ENCODE measurements at places on chromosomes 5 and 9. TPM values are rescaled to one million over a fixed set of nuclear protein-coding genes. Genes with fewer than 3 reads are reported as not detected.

DNA sequence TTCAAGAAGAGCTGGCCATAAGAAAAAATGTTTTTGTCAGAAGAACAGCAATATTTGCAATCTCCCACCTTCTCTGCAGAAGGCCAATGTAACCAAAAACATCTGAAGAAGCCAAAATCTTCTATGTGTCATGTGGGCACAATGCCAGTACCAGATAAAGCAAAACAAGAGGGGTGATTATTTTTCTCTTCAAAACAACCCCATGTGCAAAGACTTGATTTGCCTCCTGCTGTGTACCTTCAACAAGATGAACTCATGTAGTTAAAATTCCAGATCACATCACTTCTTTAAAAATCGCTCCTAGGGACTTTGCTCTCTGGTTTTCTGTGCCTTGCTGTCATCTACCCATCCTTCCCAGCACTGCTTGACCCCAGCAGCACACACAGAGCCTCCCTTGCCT, 134.0 kb upstream of the MAP3K1 start:
- DNase-seq = no peak

The GABRA6 gene
- not detected for total RNA-seq

- DNase-seq = peak; percentile 33
These were observed 23.7 kb upstream of the TNC start for GRCh38 chr9:115141612-115142011.

The LEAP2 gene
- 0.13 TPM for total RNA-seq

The CDH9 gene
- not detected for total RNA-seq

DNA sequence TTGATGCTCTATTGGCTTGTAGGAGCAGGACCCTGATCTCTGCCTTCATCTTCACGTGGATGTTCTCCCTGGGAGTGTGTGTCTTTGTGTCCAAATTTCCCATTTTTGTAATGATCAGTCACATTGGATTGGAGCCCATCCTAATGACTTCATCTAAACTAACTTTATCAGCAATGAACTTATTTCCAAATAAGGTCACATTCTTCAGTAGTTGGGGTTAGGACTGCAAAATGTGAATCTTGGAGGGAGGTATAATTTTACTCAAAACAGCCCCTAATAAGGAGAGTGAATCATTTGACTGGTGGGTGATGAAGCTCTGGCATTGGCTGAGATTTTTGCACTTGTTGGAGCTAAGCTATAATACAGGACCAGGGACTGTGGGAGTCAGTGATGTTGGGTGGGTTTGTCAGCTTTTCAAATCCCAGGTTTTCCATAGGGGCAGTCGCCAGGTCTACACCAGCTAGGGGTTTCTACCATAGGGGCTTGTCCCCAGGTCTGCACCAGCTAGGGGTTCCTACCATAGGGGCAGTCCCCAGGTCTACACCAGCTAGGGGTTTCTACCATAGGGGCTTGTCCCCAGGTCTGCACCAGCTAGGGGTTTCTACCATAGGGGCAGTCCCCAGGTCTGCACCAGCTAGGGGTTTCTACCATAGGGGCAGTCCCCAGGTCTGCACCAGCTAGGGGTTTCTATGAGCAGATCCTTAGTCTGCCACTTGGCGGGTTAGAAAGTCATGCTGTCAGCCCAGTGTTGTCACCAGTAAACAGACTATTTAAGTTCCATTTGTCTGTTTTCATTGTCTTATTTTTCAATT, 382.6 kb upstream of the DAP start:
- DNase-seq = no peak

GRCh38 chr5:34621277-34622097, 34.6 kb upstream of the RAI14 start:
- DNase-seq = no peak

The OBP2B gene
- total RNA-seq = not detected

GRCh38 chr5:31269259-31269658, 75.8 kb downstream of the CDH6 start:
- no peak for DNase-seq

DNA sequence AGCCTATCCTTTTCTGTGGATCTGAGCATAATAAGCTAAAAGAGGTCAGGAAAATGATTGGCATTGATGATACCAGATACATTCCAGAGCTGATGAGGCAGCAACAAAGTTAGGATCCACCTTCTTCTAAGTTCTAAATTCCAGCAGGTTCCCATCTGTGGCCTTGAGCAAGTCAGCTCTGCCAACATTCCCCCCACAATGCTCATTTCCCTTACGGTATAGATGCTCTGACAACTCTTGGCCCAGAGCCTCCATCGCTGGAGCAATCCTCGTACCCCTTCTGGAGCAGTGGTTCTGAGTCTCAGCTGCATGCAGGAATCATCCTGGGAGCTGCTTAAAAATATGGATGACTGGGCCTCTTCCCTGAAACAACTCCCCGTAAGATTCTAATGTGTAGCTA, 78.1 kb downstream of the MED27 start:
- no peak for DNase-seq

The PCDHGB2 gene
- 0.26 TPM for total RNA-seq

DNA sequence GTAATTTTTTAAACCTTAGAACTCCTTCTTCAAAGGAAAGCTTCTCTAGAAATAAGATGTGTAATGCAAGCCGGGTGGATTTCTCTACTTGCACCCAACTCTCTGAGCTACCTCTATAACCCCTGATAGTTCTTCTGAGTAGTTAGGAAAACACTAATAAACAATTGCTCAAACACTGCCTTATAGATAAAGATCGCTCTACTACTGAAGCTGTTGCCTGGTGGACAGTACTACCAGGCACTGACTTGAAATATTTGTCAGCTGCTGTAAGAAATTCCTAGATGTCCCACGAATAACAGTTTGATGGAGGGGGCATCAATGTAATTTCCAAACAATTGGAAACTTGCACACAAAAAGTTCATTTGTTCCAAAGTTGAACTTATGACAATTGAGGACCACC, 42.0 kb downstream of the NR3C1 start:
- DNase-seq = no peak

GRCh38 chr5:174608631-174609097, 115.7 kb upstream of the MSX2 start:
- DNase-seq = no peak

DNA sequence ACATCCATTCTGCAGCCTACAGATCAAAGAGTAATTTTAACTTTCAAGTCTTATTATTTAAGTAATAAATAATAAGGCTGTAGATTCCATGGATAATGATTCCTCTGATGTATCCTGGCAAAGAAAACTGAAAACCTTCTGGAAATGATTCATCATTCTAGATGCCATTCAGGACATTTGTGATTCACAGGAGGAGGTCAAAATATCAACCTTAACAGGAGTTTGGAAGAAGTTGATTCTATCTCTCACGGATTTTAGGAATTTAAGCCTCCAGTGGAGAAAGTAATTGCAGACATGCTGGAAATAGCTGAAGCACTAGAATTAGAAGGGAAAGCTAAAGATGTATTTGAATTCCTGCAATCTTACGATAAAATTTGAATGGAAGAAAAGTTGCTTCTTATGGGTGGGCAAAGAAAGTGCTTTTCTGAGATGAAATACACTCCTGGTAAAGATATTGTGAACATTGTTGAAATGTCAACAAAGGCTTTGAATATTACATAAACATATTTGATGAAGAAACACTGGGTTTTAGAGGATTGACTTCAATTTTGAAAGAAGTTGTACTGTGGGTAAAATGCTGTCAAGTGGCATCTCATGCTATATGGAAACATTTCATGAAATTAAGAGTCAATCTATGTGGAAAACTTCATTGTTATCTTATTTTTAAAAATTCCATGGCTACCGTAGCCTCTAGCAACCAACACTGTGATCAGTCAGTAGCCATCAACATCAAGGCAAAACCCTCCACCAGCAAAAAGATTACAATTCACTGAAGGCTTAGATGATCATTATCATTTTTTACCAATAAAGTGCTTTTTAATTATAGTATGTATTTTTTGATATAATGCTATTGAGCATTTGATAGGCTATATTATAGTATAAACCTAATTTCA, 1141.0 kb downstream of the CDH12 start:
- DNase-seq = peak; percentile 34

GRCh38 chr9:86128235-86128822, 29.0 kb upstream of the GOLM1 start:
- no peak for DNase-seq

DNA sequence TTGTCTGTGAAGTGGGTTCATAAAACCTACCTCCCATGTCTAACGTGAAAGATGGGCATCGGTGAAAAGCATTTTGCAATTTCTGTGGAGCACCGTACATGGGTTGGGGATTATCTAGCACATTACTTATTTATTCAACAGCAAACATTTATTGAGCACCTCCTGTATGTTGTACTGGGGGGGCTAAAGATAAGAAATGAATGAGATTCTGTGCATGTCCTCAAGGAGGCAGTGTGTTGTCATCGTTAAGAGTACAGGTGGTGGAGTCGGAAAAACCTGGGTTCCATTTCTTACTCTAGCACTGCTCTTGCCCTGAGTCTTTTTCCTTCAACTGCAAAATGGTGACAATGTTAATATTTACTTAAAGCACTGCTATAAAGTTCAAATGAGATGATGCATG, 30.4 kb upstream of the DENND1A start:
- DNase-seq = no peak

DNA sequence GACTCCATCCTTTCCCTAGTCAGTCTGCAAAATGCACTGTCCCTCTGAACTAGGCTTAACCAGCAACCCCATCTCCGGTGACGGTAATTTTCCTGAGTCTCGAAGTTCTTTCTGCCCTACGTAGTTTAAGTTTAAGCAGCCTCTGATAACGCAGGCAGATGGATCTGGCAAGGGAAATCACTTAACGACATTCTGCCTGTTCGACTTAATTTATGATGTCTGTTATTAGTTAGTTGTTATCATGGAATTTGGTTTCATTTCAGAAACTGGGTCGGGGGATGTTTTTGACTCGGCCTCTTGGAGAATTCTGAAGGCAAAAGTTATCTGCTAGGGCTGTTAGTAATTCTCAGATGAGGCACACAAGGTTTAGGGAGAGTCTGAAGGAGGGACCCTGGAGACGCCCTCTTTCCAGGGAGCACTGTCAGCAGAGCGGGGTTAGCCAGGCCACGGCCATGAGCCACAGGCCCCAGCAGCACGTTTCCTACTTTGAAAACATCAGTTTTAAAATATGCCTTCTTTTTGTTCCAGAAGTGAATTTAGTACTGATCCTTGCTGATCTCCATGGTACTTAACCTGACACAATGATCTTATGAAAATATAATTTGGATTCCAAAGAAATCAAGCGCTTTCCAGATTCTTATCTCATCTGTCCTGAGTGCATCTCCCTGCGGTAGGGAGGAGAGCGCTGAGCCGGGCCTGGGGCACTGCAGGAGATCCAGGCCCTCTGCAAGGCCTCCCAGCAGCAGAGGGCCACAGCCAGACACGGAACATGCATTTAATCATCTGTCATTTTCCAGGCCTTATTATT, 171.0 kb upstream of the OTULINL start:
- no peak for DNase-seq

GRCh38 chr5:102955488-102955887, 164.4 kb downstream of the GIN1 start:
- no peak for DNase-seq

The UGT3A1 gene
- total RNA-seq = not detected

DNA sequence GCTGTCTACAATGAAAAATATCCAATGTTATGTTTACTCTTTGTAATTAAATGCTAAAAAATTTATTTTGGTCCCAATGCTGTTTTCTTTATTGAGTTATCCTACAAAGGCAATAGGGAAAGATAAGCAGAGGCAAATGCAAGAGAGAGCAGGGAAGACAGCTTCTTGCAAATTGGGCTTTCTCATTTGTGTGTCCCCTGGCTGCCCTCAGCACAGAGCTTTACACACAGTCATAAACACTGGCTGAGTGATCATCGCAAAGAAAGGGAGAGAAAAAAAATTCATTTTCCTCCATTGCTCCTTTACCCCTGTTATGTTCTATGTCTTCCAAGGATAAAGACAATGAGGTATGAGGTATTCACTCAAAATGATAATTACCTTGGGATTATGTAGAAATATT, 2.3 kb upstream of the TSSK1B start:
- no peak for DNase-seq

DNA sequence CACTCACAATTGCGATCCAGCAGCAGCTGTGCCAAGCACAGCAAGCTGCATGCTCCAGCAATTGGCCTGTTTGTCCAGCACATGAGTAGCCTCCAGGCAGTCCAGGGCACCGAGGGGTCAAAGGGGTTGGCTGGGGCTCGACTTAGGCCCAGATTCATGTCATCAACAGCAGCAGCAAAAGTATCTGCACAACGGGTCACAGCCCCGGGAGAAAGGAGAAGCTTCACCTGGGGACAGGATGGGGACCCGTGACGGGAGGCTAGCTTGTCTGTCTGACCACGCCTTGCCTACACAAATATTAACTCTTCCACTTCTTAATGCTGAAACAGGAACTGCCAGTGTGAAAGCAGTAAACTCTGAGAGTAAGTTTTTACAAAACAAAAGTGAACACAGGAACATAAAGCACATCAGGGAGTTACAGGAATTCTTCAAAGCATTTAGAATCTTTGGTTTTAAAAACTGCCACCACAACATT, 191.2 kb downstream of the PIK3R1 start:
- DNase-seq = no peak

DNA sequence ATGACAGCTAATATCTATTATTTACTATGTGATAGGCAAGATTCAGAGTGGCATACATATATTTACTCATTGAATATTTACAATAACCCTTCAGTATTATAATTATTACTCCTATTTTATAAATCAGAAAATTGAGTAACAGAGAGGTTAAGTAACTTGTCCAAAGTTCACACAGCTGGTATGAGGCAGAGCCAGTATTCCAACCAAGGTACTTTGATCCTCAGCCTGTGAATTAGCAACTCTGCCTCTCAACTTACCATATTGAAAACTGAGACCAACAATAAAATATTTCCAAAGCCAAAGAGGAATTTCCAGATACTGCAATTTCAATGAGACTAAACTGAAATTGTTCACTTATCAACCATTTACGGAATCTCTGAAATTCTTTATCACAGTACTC, 67.9 kb upstream of the TSLP start:
- DNase-seq = no peak

DNA sequence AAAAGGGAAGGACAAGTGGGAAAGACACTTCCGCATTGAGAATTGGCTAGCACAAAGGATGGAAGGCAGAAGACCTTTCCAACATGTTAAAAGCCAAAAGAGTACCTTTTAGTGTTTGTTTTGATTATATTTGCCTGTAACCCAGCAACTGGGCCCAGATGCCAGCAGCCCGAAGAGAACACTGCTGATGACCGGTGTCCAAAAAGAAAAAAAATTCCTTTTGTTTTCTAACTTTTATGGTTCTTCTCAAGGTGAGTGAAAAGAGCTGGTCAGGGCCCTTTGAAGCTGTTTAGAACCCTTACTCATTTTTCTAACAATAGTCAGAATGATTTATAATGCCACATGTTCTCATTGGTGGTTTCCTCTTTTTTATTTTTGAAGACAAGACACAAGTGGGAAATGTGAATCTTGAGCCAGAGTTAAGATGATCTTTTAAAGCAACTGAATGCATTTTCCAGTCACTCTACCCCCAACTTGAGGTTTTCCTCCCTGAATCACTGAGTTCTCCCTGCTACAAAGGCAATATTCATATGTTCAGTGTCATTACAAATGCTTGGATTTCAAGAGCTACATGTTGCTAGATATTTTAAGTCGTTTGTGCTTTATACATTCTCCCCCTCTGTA, 32.3 kb upstream of the ZNF462 start:
- no peak for DNase-seq

- DNase-seq = no peak
These were observed 12.2 kb downstream of the KLF9 start for GRCh38 chr9:70402213-70402612.

Data from bronchial epithelial cell (primary cell).